ENCODE measurements at places on chromosomes 16 and 17. TPM values are rescaled to one million over a fixed set of nuclear protein-coding genes. Genes with fewer than 3 reads are reported as not detected.

The HES7 gene
- 1.5 TPM for total RNA-seq

DNA sequence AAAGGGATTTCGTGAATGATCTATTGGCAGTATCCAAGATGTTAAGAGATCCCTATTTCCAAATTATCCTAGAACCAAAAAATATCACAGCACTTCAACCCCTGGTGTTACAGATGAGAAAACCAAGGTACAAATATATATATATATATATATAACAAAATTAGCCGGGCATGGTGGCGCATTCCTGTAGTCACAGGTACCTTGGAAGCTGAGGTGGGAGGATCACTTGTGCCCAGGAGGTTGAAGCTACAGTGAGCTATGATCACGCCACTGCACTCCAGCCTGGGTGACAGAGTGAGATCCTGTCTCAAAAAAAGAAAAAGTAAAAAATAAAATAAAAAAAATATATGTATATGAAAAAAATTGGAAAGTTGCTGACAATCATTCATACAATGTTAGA, 637 bp upstream of the CLN3 start:
- peak; percentile 69 for DNase-seq
- H3K27ac ChIP-seq = peak overlapping the region; percentile 100
- peaks cover 25% of the 10 kb centered on the region for H3K36me3 ChIP-seq
- peaks cover 61% of the 10 kb centered on the region for H3K4me1 ChIP-seq

DNA sequence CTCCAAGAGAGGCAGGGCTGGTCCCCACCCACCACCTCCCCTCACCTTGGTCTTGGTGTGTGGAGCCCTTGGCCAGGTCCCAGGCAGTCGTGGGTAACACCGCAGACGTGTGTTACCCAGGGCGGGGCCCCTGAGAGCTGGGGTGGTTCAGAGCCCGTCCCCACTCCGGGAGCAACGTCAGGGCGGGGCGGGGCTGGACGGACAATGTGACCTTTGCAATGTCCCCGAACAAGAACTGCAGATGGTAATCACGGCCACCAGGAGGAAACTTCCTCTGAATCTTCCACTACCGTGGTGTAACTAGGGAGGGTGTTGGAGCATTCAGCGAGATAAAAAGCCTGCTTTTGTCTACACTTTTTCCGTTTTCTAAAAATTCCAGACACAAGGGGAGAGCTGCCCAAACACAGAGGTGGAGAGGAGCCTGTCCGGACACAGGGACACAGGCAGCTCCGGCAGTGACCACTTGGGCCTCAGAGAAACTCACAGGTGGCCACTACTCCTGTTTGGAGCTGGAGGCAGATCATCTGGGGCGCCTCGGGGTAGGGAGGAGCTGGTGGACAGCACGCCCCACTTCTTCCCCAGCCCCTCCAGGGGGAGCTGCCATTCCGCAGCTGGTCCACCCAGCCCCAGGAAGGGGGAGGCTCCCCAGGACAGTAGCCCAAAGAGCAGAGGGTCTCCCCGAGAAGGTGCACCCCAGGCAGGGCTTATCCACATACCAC, 14.2 kb upstream of the SLC38A10 start:
- DNase-seq = peak; percentile 80
- no peaks in the 10 kb centered on the region for H3K36me3 ChIP-seq
- peaks cover 2% of the 10 kb centered on the region for H3K4me1 ChIP-seq
- no peak overlapping the region for H3K27ac ChIP-seq
- H3K4me3 ChIP-seq = no peak overlapping the region

- no peak overlapping the region for H3K4me3 ChIP-seq
- H3K27ac ChIP-seq = no peak overlapping the region
- H3K4me1 ChIP-seq = no peaks in the 10 kb centered on the region
- H3K27me3 ChIP-seq = peaks cover 2% of the 10 kb centered on the region
- no peak for DNase-seq
Measured at GRCh38 chr17:59506894-59507726, 58.3 kb upstream of the DHX40 start.

The PSMD3 gene
- total RNA-seq = 199 TPM

GRCh38 chr17:77148940-77149510, 8.3 kb downstream of the SEC14L1 start:
- H3K27ac ChIP-seq = peak overlapping the region; percentile 4
- DNase-seq = no peak
- H3K4me3 ChIP-seq = no peak overlapping the region

- H3K27me3 ChIP-seq = no peaks in the 10 kb centered on the region
- H3K27ac ChIP-seq = no peak overlapping the region
- DNase-seq = no peak
- peaks cover 79% of the 10 kb centered on the region for H3K36me3 ChIP-seq
- peak overlapping the region; percentile 43 for H3K4me3 ChIP-seq
- H3K4me1 ChIP-seq = peaks cover 82% of the 10 kb centered on the region
Measured at GRCh38 chr16:84612686-84613085, 5.2 kb downstream of the COTL1 start.

Data from activated CD4-positive, alpha-beta T cell treated with anti-CD3 and anti-CD28 coated beads, Interleukin-2, amount 10 ng/mL, durations not matched to agents 24 days and 14 days (primary cell).